AG04449 (cell line): ENCODE measurements at places on chromosomes 5 and 9.

DNA sequence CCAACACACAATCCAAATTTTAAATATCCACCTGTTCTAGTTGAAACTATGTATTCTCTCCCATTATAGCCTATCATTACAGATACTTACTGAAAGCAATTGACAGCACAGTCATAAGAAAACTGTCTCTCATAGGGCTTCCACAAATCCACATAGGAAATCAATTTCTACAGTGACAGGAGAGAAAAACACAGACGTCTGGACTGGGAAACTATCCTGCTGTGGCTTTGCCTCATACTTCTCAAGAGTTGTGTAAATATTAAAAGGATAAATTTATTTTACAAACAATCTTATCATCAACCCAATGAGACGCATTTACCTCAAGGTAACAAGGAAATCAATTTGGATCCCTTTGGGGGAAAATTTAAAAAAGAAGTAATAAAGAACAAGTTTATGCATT lies 517.5 kb downstream of the EFNA5 start:
- no peak for DNase-seq

- no peak for DNase-seq
These were observed 139.0 kb upstream of the TNPO1 start for GRCh38 chr5:72677447-72677846.

- DNase-seq, result no peak
These were observed 18.2 kb downstream of the ASS1 start for GRCh38 chr9:130462685-130463540.

DNA sequence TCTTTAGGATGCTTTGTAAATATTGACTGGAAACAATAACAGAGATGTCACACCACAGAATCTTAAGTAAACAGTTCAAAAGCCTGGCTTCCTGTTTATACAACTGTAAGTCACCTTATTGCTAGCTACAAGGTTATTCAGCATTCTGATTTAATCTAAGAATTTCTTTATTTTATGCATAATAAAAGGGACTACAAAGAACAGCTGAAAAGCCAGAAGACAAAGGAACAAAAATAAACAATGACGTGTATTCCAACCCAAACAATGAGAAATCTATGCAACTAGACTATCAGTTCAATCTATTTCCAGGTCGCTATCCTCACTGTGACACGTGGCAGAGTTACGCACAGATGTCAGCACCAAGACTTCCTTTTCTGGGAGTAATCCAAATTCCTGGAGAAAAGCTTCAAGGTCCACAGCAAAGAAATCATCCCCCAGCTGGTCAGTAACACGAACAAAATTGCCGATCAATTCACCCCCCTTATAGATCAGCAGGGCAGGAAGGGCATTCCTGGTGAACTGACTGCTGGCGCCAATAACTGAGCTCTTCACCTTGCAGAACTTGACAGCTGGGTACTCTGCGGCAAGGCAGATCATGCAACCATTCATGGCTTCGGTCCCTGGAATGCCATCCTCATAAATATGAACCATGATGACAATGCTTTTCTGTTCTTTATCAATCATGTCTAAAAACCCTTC lies 8.4 kb downstream of the PDCL start:
- no peak for DNase-seq

DNA sequence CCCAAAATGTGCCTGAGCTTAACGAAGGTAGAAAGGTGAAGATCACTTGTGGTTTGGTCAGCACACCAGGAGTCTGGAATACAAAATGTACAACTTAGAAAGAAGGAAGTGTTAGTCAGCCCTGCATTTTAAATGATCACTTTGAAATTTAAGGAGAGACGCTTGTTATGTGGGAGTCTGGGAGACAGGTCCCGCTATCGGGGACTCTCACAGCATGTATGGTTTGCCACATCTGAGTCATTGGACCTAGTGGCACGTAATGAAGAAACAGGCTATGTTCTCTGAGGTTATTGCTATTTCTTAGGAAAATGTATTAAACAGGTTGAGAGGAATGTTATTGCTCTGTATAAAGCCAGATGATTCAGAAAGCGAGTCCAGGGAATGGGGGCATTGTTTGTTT lies 2362.5 kb upstream of the WWC1 start:
- DNase-seq, result no peak

GRCh38 chr9:95447660-95448420 lies 68.9 kb downstream of the PTCH1 start:
- no peak for DNase-seq
